ENCODE measurements at places on chromosomes 7 and 10.

DNA sequence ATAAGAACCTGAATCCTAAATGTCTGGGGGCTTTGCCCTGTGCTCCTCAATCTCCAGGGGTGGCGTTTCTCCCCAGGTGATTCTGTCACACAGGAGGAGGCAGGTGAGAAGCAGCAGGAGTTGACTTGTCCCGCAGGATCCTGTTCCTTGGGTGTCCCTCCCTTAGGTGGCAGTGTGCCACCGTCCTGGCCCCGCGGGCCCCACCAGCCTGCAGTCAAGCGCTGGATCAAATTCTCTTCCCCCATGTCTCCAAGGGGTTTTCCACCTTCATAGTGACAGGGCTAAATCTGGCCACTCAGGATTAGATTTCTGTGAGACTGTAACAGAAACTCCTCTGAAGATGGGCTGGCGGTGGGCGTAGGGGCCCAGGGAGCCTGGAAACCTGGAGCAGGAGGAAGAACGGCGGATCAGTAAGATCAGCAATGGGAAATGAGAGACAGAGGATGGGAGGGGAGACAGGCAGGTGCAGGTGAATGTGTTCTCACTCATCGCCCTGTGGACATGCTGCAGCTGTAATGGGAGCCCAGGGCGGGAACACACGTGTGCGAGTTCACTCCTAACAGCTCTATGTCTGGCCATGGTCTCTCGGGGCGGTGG is 329.2 kb upstream of the COBL start:
- no peak for DNase-seq

DNA sequence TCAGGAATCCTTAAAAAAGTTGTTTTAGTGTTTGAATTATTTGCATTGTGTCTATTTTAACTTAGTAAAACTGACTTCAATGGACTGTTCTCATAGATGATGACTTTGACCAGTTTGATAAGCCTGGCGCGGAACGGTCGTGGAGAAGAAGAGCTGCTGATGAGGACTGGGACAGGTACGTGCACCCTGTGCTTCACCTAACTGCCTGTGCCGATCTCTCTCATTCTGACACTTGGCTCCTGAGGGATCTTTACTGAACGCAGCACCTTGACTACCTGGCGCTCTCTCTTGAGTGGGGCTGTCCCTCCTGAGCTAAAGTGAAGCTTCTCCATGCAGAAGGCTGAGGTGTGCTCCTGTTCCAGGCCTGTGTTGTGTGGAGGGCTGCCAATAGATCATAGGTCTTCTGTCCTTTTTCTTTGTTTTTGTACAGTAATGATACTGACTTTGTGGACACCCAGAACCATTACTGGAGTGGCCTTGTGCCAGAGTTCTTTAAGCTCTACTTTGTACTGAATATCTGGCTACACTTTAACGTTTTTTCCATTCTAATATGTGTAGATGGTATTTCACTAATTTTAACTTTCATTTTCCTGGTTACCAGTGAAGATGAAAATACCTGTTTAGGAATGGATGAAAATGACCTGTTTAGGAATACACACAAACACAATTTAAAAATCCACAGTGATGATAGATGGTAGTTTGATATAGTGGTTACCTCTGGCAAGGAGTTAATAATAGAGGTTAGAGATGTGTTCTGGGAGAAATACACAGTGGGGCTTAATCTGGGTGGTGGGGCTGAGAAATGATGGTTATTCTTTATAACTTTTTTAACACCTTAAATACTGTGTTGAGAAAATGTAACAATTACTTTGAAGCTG is 20.9 kb downstream of the RBM33 start:
- no peak for DNase-seq

DNA sequence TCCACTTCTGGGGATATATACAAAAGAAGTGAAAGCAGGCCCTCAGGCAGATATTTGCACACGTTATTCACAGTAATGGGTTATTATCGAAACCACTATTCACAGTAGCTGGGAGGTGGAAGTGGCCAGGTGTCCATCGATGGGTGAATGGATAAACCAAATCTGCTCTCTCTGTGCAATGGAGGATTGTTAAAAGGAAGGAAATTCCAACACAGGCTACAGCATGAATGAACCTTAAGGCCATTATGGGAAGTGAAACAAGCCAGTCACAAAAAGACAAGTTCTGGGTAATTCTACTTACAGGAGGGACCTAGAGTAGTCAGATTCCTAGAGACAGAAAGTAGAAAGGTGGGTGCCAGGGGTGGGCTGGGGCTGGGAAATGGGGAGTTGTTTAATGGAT is 48.5 kb upstream of the BHLHA15 start:
- no peak for DNase-seq

DNA sequence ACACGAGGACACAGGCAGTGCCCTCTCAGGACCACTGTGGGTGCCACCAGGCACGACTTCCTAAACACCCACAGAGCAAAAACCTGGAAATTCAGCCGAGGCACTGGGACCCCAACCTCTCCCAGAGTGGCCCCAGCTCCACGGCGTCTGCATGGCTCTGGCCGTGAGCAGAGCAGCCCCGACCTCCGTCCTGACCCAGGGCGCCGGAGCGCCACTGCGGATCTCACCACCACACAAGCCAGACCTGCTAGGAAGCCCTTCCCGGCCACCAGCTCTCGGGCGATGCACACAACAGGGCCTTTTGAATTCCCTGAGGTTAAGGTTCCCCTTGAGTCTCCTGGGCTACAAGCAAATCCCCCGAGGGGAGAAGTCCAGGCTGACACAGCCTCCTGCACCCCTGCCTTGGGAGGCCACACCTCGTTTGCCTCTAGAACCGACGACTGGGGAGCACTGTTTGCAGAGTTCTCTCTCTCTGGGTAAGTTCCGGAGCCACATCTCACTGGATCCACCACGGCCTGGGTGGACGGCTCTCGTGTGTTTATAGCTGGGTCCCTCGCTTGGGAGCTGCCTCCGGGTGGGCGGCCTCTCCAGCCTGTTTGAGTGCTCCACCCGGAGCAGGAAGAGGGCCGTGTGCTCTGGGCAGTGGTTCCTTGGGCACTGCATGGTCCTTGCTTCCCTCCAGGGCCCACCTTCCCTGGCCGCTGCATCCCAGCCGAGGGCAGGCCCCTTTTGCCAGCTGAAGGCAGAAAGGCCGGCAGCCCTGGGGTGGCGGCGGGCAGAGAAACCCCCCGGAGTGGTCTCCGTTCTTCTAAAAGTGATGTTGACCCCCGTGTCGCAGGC is 15.5 kb upstream of the PSMG3 start:
- no peak for DNase-seq

DNA sequence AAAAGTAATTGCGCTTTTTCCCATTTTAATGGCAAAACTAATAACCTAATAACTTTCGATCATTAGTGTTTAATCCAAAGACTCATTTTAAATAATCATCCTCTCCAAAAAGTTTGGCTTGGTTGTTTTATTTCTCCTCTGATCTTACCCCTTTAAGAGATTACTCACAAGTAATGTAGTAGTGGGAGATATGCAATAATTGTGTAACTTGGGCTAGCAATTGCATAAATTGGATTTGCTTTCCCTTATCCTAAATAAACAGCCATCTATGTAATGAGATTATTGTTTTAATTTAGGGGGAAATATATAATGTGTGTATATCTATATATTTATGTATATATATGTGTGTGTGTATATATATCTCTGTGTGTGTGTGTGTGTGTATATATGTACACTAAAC is 82.5 kb downstream of the RNLS start:
- no peak for DNase-seq

DNA sequence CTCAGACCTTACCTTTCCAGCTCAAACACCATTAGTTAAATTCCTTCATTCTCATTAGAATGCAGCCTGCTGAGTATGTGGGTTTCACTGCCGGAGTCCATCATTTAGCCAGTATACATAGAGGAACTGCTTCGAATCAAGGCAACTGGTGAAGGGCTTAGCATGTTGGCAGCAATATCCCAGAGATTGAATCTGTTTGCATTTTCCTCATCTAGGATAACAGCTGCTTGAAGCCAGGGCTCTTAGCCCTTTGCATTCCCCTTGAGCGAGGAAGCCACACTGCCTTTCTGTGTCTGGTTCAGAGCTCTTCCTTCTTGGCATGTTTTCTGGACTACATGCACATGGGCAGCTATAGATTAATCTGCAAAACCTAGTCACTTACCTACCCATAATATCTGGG is 14.7 kb downstream of the NODAL start:
- DNase-seq, result no peak

All from hematopoietic multipotent progenitor cell treated with erythropoietin and hydrocortisone succinate and interleukin-3 and kit ligand, for 4 days (in vitro differentiated cells).